ENCODE measurements at places on chromosomes 2 and 18.
A peak's percentile ranks its signal among the peaks of the same experiment; 100 is the strongest.

- DNase-seq = peak; percentile 25
Observed at GRCh38 chr2:225740086-225740485, 340.6 kb downstream of the NYAP2 start.

GRCh38 chr2:144776766-144777165 lies 256.8 kb upstream of the ZEB2 start:
- DNase-seq = no peak

- DNase-seq = no peak
Observed at GRCh38 chr2:3282056-3282998, 95.3 kb downstream of the EIPR1 start.

DNA sequence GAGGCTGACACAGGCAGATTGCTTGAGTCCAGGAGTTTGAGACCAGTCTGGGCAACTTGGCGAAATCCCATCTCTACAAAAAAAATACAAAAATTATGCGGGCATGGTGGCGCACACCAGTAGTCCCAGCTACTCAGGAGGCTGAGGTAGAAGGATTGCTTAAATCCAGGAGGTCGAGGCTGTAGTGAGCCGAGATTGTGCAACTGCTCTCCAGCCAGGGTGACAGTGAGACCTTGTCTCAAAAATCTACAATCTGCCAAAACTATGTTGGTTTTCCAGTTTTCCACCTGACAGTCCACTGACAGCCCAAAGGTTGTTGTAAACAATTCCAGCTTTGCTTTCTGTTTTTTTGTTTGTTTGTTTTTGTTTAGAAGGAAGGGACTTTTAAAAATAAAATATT lies 51.3 kb downstream of the KCMF1 start:
- DNase-seq = no peak

GRCh38 chr2:144607891-144608521 lies 88.1 kb upstream of the ZEB2 start:
- DNase-seq = peak; percentile 58

- no peak for DNase-seq
Observed at GRCh38 chr2:239121600-239122012, 273.7 kb downstream of the TWIST2 start.

DNA sequence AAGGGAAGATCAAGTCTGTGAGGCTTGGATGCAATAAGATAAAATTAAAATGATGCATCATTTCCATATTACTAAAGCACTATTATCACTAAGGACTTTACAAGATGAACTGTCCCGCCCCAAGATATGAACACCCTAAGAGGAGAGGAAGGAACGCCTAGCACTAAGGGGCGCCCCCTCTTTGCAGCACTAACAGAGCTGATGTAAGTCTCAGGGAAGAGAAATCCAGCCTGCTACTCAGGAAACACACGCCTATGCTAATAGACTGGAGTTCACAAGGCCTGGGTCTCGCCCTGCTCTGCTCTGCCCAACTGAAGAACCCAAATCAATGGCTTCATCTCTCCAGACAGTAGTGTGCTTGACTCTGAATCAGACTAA lies 6.1 kb downstream of the INO80C start:
- no peak for DNase-seq

DNA sequence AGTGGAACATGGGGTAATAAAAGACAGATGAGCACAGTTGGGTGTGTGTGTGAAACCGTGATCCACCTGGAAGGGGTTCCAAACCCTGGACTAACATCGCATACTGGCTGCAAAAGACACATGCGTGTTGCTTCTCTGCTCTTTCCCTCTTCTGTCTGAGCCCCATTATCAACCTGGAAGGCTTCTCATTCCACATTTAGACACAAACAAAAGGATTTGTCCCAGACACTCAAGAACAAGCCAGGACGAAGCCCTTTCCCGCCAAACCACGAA lies 7.0 kb upstream of the SP9 start:
- no peak for DNase-seq

GRCh38 chr18:46413684-46414083 lies 243.3 kb downstream of the LOXHD1 start:
- no peak for DNase-seq

DNA sequence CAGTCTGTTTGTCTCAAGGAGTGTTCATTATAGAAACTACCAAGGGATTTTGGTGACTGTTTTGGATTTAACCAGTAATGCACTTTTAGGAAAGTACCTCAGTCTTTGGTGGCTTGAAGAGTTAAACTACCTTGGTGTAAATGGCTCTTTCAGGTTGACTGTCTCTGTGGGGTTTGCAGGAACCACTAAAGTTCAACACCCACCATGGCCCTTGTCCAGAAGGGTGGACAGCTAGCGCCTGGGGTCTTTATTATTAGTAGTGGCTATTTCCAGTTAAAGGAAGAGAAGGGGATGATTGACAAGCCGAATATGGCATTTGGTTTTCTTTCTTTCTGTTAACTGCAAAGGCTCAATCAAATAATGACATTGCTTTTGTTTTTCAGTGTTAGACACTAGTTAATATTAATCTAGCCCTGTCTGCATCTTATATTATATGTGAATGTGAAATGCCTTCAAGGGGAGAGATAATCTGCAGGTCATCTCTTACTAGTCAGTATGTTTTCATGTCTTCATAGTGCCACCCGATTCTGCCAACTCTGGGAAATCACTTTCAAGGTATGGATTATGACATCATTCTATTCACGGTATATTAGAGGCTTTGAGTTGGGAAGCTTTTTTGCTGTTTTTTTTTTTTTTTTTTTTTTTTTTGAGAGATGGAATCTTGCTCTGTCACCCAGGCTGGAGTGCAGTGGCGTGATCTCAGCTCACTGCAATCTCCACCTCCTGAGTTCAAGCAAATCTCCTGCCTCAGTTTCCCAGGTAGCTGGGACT lies 56.4 kb downstream of the MAP4K4 start:
- no peak for DNase-seq

- DNase-seq = no peak
Observed at GRCh38 chr2:43040084-43040854, 186.1 kb downstream of the ZFP36L2 start.

- no peak for DNase-seq
Observed at GRCh38 chr18:58413667-58414628, 214.9 kb downstream of the ALPK2 start.

- no peak for DNase-seq
Observed at GRCh38 chr2:32721376-32721775, 93.5 kb downstream of the TTC27 start.

DNA sequence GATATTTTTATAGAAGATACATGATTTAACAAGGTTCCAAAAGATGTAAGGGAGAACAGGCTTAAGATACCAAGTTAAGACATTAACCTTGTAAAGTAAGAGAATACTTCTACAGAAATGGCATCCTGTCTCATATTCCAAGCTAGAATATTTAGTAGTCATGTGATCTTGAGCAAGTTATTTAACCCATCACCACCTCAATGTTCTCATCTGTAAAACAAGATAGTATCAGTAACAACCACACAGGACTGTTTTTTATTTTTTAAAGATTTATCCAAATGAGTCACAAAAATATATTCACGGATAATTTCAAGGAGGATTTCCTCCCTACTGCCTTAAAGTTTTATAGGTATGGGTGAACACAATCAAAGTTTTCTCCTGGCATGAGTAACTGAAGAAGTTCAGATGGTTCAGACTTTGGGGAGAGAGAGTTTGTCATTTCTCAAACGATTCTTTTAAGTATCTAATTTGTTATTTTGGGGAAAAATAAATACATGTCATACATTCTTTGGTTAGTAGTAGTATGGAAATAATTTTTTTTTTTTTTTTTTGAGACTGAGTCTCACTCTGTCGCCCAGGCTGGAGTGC lies 25.9 kb downstream of the ROCK1 start:
- no peak for DNase-seq

- DNase-seq = no peak
Observed at GRCh38 chr2:104885119-104885782, 31.3 kb downstream of the POU3F3 start.

GRCh38 chr2:99662761-99663341 lies 173.0 kb upstream of the REV1 start:
- DNase-seq = peak; percentile 88

DNA sequence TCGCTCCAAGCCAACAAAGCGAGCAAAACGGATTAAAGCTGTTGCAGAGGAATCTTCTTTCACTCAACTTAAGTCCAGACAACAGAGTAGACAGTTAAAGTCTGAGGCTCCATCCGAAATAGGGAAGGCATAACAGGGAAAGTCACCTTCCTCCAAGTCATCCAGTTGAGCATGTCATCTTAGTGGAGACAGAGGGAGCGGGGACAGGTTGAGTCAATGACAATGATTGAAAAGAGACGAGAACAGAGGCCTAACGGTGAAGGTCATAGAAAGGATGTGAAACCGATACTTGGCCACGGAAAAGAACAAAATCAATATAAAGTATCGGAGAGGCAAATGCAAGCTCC lies 455 bp downstream of the C18orf32 start:
- DNase-seq = no peak

DNA sequence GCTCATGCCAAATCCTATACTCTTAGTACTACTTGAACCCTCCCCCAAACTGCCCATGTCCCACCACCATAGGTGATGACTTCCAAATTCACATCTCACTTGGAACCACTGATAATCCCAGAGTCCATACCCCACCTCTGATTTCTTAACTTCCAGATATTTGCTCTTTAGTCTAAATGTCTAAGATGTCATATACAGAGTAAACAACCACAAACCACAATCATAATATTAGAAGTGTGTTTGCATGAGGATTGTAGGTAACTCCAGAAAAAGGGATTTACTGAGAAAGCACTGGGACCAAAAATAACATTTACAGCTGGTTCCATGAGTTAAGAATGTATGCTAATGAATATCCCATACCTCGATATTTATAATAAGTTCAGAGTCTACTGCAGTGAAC lies 146.2 kb downstream of the ZNF385B start:
- DNase-seq = no peak

- DNase-seq = no peak
Observed at GRCh38 chr18:29730073-29730472, 1312.5 kb downstream of the DSC3 start.

Data from muscle of arm (tissue), 14 donors.